ENCODE measurements at places on chromosomes 6 and 20. TPM values are rescaled to one million over a fixed set of nuclear protein-coding genes. Genes with fewer than 3 reads are reported as not detected.

Gene MGME1
- 20.6 TPM for total RNA-seq

Gene ALDH8A1
- total RNA-seq, result 0.10 TPM

Gene TINAG
- not detected for total RNA-seq

Gene PDYN
- total RNA-seq, result not detected

Gene ADAM33
- 7.3 TPM for total RNA-seq

Gene DYNLT2
- 0.10 TPM for total RNA-seq

Gene ZC3H12D
- 0.03 TPM for total RNA-seq

Gene LPIN3
- total RNA-seq, result 3.6 TPM

Gene BMP7
- 4.8 TPM for total RNA-seq

Gene IL17A
- not detected for total RNA-seq

Gene FAM83D
- total RNA-seq, result 73.9 TPM

Gene PREX1
- total RNA-seq, result 5.8 TPM

Gene KCNK5
- 2.4 TPM for total RNA-seq

Gene FLRT3
- total RNA-seq, result 32.3 TPM

Gene FAM162B
- 0.26 TPM for total RNA-seq

Gene COL9A1
- total RNA-seq, result not detected

Gene C4B
- 0.26 TPM for total RNA-seq

Gene UBD
- not detected for total RNA-seq

Gene NHSL1
- total RNA-seq, result 1.3 TPM

Gene ZSCAN23
- total RNA-seq, result 0.59 TPM

Gene HSPA12B
- 0.03 TPM for total RNA-seq

Gene CCN5
- not detected for total RNA-seq

Gene RAB44
- not detected for total RNA-seq
